ENCODE measurements at places on chromosomes 7 and 10.

GRCh38 chr10:2919016-2919415 is 148.3 kb upstream of the PFKP start:
- no peak for DNase-seq

DNA sequence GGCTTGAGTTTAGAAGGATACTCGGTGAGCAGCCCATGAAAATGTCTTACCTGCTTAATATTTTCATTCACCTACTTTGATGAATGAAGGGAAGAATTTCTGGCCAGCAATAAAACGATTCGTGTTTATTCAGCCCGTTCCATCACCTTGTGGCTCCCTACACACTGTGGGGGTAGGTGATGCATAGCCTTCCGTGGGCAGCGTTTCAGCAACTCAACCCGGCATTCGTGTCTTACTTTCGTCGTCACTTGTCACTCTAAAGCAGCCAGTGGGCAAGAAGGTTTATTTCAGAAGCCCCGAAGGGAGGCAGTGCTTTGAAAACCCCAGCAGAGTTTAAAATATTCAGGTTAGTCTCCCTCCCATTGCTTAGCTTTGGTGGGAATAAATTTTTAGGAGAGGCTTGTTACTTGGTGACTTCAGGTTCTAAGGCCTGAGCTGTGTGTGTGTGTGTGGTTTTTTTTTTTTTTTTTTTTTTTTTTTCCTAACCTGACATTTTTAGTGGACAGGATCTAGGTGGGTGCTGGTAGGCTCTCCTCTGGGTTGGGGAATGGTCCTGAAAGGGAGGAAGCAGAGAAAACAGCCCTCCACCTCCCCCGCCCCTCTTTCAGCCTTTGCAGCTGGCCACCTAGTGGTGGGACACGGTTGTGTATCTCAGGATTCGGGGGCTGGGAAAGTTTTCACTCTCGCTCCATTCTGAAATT is 1.8 kb downstream of the GRK5 start:
- DNase-seq: peak; percentile 50

GRCh38 chr10:84549368-84550165 is 221.2 kb downstream of the CCSER2 start:
- DNase-seq: no peak

GRCh38 chr10:124694481-124695220 is 49.5 kb downstream of the FAM53B start:
- peak; percentile 29 for DNase-seq

GRCh38 chr10:3763852-3764625 is 21.0 kb downstream of the KLF6 start:
- peak; percentile 98 for DNase-seq

DNA sequence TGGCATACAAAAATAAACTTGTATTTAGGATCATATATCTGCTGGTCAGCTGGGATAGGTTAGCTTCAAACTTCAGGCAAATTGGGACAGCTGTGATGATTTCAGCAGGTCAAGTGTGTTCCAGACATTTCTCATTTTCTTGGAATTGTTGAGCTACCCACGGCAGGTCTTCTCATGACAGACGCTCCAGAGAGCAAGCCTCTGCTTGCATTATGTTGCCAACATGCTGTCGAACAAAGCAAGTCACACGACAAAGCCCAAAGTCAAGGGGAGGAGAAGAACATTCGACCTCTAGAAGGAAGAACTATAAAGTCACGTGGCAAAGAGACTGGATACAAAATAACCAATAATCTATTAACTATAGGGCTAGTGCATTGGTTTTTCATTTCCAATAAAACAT is 103.5 kb downstream of the RAB18 start:
- DNase-seq: peak; percentile 53

- DNase-seq: no peak
Observed at GRCh38 chr10:71408436-71409225, 11.9 kb downstream of the CDH23 start.

GRCh38 chr7:90677486-90678404 is 81.6 kb downstream of the CDK14 start:
- DNase-seq: no peak

DNA sequence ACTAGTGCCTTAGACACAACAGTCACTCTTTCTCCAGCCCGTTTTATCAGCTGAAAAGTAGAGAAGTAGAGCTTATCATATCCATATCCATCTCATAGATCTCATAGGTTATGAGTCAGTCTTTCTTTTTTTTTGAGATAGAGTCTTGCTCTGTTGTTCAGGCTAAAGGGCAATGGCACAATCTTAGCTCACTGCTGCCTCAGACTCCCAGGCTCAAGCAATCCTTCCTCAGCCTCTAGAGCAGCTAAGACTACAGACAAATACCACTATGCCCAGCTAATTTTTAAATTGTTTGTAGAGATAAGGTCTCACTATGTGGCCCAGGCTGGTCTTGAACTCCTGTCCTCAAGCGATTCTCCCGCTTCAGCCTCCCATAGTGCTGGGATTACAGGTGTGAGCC is 2.5 kb upstream of the PARD3 start:
- no peak for DNase-seq

- no peak for DNase-seq
Observed at GRCh38 chr7:87151002-87151728, 1.1 kb upstream of the DMTF1 start.

DNA sequence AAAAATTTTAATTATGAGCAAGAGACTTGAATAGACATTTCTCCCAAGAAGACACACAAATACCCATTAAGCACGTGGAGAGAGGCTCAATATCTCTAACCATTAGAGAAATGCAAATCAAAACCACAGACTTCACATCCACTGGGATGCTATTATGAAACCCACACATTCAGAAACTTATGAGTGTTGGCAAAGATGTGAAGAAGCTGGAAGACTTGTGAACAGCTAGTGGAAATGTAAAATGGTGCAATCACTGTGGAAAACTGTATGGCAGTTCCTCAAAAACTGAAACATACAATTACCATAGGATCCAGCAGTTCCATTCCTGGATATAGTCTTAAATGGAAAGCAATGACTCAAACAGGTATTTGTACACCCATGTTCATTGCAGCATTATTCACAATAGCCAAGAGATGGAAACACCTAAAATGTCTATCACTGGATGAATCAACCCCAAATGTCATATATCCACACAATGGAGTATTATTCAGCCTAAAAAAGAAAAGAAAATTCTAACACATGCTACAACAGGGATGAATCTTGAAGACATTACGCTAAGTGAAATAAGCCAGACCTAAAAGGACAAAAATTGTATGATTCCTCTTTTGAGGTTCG is 53.5 kb upstream of the FRMD4A start:
- DNase-seq: no peak
